Fibroblast of lung (primary cell): ENCODE measurements at places on chromosomes 13 and 19. TPM values are rescaled to one million over a fixed set of nuclear protein-coding genes. Genes with fewer than 3 reads are reported as not detected.

DNA sequence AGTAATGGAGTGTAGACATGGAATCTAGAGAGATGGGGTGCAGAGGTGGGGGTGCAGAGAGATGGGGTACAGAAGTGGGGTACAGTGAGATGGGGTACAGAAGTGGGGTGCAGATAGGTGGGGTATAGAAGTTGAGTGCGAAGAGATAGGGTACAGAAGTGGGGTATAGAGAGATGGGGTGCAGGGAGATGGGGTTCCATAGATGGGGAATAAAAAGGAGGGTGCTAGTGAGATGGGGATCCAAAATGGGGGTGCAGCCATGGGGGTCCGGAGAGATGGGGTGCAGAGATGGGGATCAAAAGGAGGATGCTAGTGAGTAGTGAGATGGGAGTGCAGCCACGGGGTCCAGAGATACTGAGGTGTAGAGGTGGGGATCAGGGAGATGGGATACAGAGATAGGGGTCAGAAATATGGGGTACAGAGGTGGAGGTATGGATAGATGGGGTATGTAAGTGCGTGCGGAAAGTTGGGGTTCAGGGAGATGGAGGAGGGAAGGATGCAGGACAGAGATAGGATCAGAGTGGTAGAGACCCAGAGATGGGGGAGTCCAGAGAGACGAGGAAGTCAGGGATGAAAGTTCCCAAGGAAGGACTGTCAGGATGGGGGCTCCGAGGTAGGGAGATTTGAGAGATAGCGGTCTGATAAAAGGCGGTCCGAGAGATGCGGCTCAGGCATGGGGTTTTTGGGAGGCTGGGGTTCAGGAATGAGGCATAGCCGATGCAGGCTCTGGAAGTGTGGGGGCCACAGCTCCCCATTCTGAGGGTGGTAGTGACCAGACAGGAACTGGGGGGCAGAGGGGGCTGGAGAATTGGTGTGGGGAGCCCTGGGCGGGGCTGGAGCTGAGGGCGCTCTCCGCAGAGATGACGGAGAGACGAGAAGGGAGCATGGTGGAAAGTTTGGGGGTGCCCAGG, 3.4 kb downstream of the PALM3 start:
- DNase-seq, result no peak

DNA sequence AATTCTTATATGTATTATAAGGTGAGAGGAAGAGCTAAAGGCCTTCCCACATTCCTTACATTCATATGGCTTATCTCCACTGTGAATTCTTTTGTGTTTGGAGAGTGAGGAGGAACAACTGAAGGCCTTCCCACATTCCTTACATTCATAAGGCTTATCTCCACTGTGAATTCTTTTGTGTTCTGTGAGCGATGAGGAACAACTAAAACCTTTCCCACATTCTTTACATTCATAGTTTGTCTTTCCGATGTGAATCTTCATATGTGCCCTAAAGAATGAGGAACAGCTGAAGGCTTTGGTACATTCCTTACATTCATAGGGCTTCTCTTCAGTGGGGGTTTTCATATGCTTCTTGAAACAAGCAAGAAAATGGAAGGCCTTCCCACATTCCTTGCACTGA, 13.3 kb downstream of the ZNF699 start:
- DNase-seq, result peak; percentile 26

- DNase-seq, result no peak
These were observed 647.6 kb upstream of the SPRY2 start for GRCh38 chr13:80988391-80989151.

- DNase-seq, result no peak
These were observed 9.1 kb upstream of the FKRP start for GRCh38 chr19:46736531-46737297.

Gene PRKCG
- total RNA-seq, result not detected in 2 replicates
